ENCODE measurements at places on chromosomes 4 and X.

GRCh38 chr4:80196922-80197573 lies at the start of gene PRDM8:
PRDM8 (plus strand) TSS chr4:80197503; CDS start chr4:80200081, 2,578 bp downstream.
- DNase-seq, result no peak

- no peak for DNase-seq
Observed at GRCh38 chr4:7526491-7526890, 91.8 kb upstream of the PSAPL1 start.

GRCh38 chr4:48899432-48899749 lies 7.2 kb downstream of the OCIAD2 start:
- no peak for DNase-seq

GRCh38 chr4:176883108-176883550 lies 90.4 kb upstream of the VEGFC start:
- no peak for DNase-seq

DNA sequence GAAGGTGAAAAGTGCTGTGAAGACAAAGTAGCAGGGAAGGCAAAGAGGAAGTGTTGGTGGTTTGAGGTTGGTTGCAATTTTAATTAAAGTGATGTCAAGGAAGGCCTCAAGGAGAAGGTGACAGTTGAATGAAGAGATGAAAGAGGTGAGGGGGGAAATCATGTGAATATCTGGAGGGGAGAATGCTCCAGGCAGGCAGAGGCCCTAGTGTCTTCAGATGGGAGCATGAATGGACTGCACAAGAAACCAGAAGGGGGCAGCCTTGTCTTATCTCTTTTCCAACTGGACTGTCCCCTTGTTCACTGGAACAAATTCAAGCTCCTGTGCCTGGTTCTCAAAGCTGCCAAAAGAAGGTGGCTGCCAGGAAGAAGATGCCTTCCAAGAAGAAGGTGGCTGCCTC lies 68.4 kb downstream of the MAOB start:
- no peak for DNase-seq

DNA sequence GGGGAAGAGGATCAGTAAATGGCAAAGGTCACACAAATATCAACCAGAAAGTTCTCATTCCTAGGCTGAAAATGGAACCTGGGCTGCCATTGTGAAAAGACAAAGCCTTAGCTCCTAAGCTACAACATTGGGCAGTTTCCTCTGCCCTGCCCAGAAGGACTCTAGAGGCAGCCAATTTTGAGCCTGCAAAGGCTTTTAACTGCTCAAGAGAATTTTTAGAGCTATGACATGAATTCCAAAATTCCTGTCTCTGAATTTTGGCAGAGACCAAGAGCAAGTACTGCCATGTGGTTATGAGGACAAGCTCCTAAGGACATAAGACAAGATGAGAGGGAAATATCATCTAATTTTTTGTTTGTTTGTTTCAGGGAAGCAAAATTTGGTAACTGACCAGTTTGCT lies 29.6 kb upstream of the IGFBP7 start:
- DNase-seq, result no peak

GRCh38 chrX:40101430-40101802 lies 3.7 kb upstream of the BCOR start:
- DNase-seq, result peak; percentile 15

Data from 8988T (cell line).